ENCODE measurements at places on chromosomes 11 and 22. TPM values are rescaled to one million over a fixed set of nuclear protein-coding genes. Genes with fewer than 3 reads are reported as not detected.

DNA sequence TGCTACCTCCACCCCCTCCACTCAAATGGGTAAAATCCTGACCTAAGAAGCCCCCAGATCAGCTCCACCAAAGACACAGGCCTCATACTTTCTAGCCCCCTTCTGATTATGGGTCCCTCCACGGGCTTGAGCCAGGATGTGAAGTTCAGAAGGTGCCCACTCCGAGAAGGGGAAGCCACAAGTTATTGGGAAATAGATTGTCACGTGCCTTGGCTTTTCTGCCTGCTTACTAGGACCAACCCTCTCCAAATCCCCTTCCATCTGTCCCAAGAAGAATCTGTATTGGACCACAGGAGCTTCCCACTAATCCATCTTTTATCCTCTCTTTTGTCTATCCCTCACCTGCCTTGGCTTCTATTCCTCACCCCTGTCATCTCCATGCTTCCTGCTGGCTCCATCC lies 3.0 kb upstream of the NRGN start:
- peaks cover 18% of the 10 kb centered on the region for H3K4me1 ChIP-seq
- no peaks in the 10 kb centered on the region for H3K36me3 ChIP-seq
- no peak overlapping the region for H3K27ac ChIP-seq
- no peak overlapping the region for H3K4me3 ChIP-seq

DNA sequence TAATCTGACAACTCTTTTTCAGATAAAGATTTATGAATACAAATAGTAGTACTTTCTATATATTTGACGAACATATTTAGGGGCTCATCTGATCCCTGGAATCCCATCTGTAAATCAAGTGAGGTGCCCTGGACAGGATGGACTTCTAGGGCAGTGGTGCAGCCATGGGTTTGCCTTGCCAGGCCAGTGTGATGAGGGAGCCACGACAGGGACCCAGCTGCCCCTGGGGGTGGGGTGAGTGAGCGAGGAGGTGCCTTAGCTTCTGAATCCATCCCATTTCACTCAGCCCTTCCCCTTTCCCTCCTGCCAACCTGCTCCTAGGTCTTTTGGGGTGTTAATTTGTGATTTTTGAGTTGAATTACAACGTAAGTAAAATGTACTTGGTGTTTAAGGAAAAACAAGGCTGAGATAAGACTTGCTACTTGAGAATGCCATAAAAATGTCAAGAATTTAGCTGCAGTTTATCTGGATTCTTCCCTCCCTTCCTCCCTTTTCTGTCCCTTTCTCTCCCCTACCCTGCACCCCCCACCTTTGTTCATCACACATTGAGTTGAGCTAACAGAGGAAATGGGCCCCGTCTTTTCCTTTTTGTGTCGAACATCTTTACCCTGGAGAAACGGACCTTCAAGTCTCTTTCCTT lies 60.8 kb downstream of the PPFIBP2 start:
- DNase-seq: no peak
- H3K4me1 ChIP-seq: peaks cover 79% of the 10 kb centered on the region
- H3K36me3 ChIP-seq: no peaks in the 10 kb centered on the region
- peak overlapping the region; percentile 86 for H3K4me3 ChIP-seq
- no peaks in the 10 kb centered on the region for H3K27me3 ChIP-seq
- H3K27ac ChIP-seq: peak overlapping the region; percentile 93

The FAM227A gene
- total RNA-seq: 5.0 TPM

DNA sequence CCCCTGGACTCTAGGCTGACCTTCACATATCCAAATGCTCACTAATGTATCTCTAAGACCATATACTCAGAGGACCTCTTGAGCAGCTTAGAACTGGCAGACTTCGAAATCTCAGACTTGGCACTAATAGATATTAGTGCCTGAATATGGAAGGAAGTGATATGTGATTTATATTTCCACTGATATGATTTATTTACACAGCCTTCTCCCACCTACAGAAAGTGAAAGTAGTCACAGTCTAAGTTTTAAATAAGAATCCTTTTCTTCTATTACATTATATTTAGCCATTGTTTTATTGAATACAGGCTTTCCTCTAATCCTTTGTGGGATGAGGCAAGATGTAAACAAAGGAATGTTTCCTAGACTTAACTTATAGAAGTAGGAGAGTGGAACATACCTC lies 6.7 kb upstream of the NAV2 start:
- DNase-seq: no peak
- H3K27ac ChIP-seq: no peak overlapping the region
- no peaks in the 10 kb centered on the region for H3K27me3 ChIP-seq
- H3K4me1 ChIP-seq: peaks cover 19% of the 10 kb centered on the region

The MGAT3 gene
- 47.0 TPM for total RNA-seq

DNA sequence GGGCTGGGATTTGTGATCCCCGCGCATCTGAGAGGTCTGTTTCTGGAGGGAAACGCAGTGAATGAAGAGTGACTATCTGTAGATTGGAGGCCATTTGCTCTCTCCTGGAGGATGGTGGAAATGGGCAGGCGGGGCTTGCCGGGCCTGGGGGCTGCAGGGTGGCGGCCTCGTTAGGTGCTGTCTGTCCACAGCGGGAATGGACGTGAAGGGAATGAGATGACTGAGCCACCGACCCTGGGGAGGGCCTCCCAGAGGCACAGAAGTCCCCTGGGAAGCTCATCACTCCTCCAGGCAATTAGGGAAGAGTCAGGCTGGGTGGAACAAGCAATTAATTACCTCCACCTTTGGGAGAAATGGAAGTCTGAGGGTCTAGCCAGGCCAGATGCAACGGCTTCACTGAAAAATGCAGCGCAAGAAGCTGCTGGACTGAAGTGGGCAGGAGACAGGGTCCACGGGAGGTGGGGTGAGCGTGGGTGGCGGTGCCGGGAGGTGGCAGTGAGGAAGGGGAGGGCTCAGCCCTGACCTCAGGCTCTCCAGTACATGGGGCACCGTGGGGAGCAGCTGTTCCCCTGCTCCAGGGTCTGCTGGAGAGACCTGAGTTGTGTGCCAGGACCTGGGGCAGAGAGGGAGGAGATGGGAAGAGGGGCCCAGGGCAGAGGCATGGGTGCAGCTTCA lies 524.5 kb downstream of the BRD1 start:
- H3K27ac ChIP-seq: no peak overlapping the region
- H3K4me3 ChIP-seq: no peak overlapping the region
- H3K27me3 ChIP-seq: peaks cover 18% of the 10 kb centered on the region
- no peaks in the 10 kb centered on the region for H3K36me3 ChIP-seq
- peaks cover 5% of the 10 kb centered on the region for H3K4me1 ChIP-seq

DNA sequence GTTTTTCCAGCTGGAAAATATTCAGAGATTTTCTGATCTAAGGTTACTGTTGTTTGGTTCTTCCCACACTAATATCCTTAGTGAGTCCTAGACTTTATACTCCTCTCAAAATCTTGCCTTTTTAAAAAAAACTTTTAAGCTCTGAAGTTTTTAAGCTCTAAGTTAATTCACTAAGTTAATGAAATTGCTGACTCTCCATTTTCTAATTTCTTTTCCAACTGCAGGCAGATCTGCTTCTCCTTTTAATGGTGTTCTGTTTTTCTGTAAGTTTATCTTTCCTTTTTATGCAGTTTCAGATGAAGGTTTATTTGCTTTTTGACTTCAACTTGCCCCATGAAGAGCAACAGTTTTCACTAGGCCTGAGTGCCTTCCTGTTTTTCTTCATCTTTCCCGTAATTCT lies 125.8 kb upstream of the ARHGAP42 start:
- H3K27ac ChIP-seq: no peak overlapping the region
- no peaks in the 10 kb centered on the region for H3K36me3 ChIP-seq
- H3K27me3 ChIP-seq: no peaks in the 10 kb centered on the region
- H3K4me3 ChIP-seq: no peak overlapping the region

GRCh38 chr22:41512421-41513194 lies 31.7 kb downstream of the POLR3H start:
- H3K27ac ChIP-seq: peak overlapping the region; percentile 89
- DNase-seq: no peak
- H3K27me3 ChIP-seq: no peaks in the 10 kb centered on the region
- H3K4me3 ChIP-seq: peak overlapping the region; percentile 54
- H3K36me3 ChIP-seq: peaks cover 24% of the 10 kb centered on the region

GRCh38 chr11:24389575-24389974 lies 107.3 kb upstream of the LUZP2 start:
- DNase-seq: no peak
- no peaks in the 10 kb centered on the region for H3K27me3 ChIP-seq

DNA sequence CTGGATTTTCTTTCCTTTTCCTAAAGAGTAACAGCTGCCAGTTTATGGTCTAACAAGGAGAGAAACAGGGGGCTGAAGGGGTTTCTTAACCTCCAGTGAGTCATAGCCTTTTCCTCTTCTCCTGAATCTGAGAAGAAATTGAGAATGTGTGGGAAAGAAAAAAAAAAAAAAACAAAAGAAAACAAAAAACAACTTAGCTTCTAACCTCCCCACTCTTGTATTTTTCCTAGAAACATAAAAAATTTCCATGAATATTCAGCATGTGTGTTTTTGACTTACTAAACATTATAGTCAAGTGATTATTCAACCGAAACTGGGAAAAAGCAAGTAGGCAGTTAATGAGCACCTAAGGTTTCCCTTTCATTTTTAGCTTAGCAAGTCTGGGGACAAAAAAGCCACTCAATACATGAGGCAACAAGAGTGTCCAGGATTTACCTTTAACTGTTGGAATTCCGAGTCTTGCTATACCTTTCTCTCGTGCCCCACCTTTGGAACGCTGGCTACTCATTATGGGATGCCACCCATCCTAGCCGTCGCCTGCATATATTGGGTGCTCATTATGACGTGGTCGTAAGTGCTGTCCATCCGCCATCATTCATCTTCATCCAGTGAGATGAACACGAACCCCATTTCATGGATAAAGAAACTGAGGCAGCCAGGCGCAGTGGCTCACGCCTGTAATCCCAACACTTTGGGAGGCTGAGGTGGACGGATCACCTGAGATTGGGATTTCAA lies 2.4 kb downstream of the ASPHD2 start:
- no peak for DNase-seq
- peaks cover 28% of the 10 kb centered on the region for H3K4me1 ChIP-seq
- no peak overlapping the region for H3K27ac ChIP-seq
- peak overlapping the region; percentile 85 for H3K4me3 ChIP-seq

GRCh38 chr11:120709808-120710207 lies 198.3 kb downstream of the GRIK4 start:
- no peak overlapping the region for H3K4me3 ChIP-seq
- peak overlapping the region; percentile 30 for H3K27ac ChIP-seq
- DNase-seq: no peak
- peaks cover 9% of the 10 kb centered on the region for H3K27me3 ChIP-seq
- H3K4me1 ChIP-seq: peaks cover 39% of the 10 kb centered on the region
- no peaks in the 10 kb centered on the region for H3K36me3 ChIP-seq

- no peaks in the 10 kb centered on the region for H3K36me3 ChIP-seq
- H3K27me3 ChIP-seq: no peaks in the 10 kb centered on the region
- H3K4me3 ChIP-seq: no peak overlapping the region
- no peaks in the 10 kb centered on the region for H3K4me1 ChIP-seq
- DNase-seq: no peak
Measured at GRCh38 chr11:84061726-84062125, 775.6 kb upstream of the CCDC90B start.

GRCh38 chr22:38704654-38705234 lies 1.0 kb upstream of the GTPBP1 start:
- H3K4me1 ChIP-seq: peaks cover 42% of the 10 kb centered on the region
- peak overlapping the region; percentile 90 for H3K4me3 ChIP-seq
- peak overlapping the region; percentile 97 for H3K27ac ChIP-seq

The SYT13 gene
- total RNA-seq: 17.4 TPM

DNA sequence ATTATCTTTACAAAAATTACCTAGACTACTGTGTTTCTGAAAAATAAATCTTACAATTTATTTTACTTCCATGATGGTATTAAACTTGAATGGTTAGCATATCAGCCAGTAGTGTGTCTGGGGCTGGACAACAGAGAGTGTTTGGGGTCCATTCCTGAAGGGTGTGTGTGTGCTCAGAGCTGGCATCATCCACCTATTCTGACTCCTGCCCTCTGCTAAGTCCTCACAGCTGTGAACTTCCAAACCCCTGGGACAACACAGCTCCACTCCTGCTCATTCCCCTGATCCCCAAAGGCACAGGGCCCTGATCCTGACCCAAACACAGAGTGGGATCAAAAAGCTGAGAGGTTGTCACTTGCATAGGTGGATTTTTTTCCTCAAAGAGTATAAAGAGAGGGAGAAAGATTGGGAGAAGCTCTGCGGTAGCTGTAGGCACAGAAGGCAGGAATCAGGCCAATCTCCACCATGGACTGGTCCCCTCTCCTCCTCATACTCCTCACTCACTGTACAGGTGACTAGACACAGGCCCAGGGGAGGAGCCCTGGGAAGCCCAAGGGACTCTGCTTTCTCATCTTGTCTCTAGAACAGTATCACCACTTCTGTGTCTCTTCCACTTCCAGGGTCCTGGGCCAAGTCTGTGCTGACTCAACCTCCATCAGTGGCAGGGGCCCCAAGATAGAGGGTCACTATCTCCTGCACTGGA lies 55.7 kb upstream of the TOP3B start:
- H3K36me3 ChIP-seq: no peaks in the 10 kb centered on the region
- no peak overlapping the region for H3K27ac ChIP-seq
- H3K4me1 ChIP-seq: no peaks in the 10 kb centered on the region
- H3K4me3 ChIP-seq: no peak overlapping the region
- peaks cover 19% of the 10 kb centered on the region for H3K27me3 ChIP-seq

The SLC15A3 gene
- total RNA-seq: 2.3 TPM

The MN1 gene
- 1.7 TPM for total RNA-seq

The KRTAP5-11 gene
- total RNA-seq: not detected

The SHISA8 gene
- 0.22 TPM for total RNA-seq

GRCh38 chr11:15342163-15342562 lies 227.4 kb downstream of the INSC start:
- no peak overlapping the region for H3K4me3 ChIP-seq
- no peak for DNase-seq
- no peak overlapping the region for H3K27ac ChIP-seq
- H3K27me3 ChIP-seq: no peaks in the 10 kb centered on the region

- DNase-seq: no peak
- H3K36me3 ChIP-seq: peaks cover 7% of the 10 kb centered on the region
- peaks cover 6% of the 10 kb centered on the region for H3K4me1 ChIP-seq
- no peaks in the 10 kb centered on the region for H3K27me3 ChIP-seq
- H3K4me3 ChIP-seq: no peak overlapping the region
Measured at GRCh38 chr11:65279741-65280440, 18.1 kb downstream of the POLA2 start.

DNA sequence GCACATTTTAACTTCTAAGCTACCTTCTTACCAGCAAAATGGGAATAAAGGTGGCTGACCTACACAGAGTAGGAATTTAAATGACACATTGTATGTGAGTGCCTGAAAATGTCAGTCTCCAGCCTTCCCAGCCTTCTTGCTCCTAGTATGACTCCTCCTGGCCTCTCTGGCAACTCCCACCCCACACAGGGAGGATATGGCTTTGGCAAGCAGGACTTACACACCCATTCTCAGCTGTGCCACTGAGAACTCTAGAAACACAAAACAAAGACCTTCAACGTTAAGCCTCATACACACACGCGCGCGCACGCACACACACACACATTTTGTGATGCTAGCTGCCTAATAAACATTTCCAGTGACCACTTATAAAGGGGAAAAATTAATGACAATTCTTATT lies 65.8 kb downstream of the PACSIN2 start:
- H3K4me3 ChIP-seq: no peak overlapping the region
- H3K4me1 ChIP-seq: peaks cover 64% of the 10 kb centered on the region
- no peak for DNase-seq
- peak overlapping the region; percentile 47 for H3K27ac ChIP-seq
- H3K27me3 ChIP-seq: no peaks in the 10 kb centered on the region
- peaks cover 13% of the 10 kb centered on the region for H3K36me3 ChIP-seq

The TMPRSS6 gene
- 7.6 TPM for total RNA-seq

The MRGPRX3 gene
- total RNA-seq: not detected

GRCh38 chr22:22999523-22999922 lies 70.8 kb upstream of the GNAZ start:
- no peak for DNase-seq
- no peak overlapping the region for H3K27ac ChIP-seq
- peaks cover 5% of the 10 kb centered on the region for H3K4me1 ChIP-seq
- H3K27me3 ChIP-seq: peaks cover 33% of the 10 kb centered on the region
- no peak overlapping the region for H3K4me3 ChIP-seq

- peaks cover 20% of the 10 kb centered on the region for H3K4me1 ChIP-seq
- H3K27ac ChIP-seq: no peak overlapping the region
- peak overlapping the region; percentile 9 for H3K4me3 ChIP-seq
- peaks cover 3% of the 10 kb centered on the region for H3K36me3 ChIP-seq
- H3K27me3 ChIP-seq: no peaks in the 10 kb centered on the region
Measured at GRCh38 chr11:44893846-44894617, 56.7 kb downstream of the TP53I11 start.
